ENCODE measurements at places on chromosomes 4 and X.

DNA sequence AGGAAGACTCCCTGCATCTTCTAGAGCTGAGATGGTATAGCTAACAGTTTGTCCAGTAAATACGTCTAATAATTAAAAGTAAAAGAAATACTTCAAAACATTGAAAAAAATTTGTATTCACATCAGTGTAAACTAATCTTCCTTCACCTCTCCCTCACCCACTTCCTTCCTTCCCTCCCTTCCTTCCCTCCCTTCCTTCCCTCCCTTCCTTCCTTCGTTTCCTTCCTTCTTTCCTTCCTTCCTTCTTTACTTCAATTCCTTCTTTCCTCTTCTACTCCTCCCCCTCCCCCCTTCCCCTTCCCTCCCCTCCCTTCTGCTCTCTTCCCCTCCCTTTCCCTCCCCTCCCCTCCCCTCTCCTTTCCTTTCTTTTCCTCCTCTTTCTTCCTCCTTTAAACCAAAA, 103.7 kb downstream of the POU4F2 start:
- DNase-seq = no peak

GRCh38 chr4:1983053-1983845, 25.5 kb downstream of the NELFA start:
- DNase-seq = no peak

GRCh38 chr4:110414561-110414920, 61.4 kb upstream of the ENPEP start:
- DNase-seq = no peak

DNA sequence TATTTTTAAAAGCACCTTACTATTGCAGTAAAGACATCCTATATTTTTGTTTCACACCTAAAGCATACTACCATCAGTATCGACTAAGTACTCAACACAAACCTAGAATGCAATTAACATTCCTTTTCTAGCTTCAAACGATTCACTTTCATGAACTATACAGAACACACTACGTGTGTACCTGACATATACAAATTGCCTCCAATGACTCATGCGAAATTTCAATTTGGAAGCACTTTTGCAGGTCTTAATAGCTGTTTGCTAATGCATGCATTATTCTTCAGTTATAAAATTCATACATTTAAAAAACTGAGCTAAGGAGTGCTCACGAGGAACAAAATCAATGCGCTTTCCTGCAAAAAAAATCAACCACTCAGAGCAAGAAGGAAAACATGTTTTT, 19.7 kb upstream of the GPM6B start:
- no peak for DNase-seq

GRCh38 chr4:153970169-153970568, 181.3 kb upstream of the SFRP2 start:
- no peak for DNase-seq

- DNase-seq = no peak
Observed at GRCh38 chr4:17155486-17155885, 257.0 kb upstream of the LDB2 start.

DNA sequence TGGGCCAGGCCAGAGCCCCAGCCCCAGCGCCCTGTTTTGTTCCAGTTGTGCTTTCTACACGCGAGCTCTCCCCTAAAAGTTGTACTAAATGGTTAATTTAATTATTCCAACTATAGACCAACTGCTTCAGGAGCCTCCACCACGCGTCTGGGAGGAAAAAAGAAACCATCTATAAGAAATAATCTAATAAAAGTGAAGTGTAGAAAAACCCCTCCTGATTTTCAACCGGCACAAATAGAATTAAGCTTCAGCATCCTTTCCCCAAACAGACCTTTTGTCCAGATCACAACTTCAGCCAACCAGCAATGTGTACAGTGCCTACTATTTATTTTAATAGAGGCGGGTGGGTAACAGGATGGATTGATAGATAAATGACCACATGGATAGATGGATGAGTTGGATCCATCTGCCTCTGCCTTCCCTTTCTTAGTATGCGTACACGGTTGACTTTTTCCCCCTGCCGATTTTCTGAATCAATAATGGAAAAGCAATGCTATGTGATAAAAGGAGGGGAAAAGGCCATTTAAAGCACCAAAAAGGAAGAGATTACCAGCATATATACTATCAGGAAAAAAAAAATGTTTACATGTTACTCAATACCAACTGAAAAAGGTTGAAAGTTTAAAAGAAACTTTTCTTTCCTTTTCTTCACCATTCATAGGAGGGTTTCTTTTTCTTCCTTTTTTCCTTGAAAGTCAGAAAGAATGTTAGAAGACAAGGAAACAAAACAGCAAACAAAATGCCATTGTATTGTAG, 3.7 kb upstream of the PHOX2B start:
- no peak for DNase-seq

- DNase-seq = no peak
Observed at GRCh38 chr4:152700151-152700550, 20.4 kb upstream of the TMEM154 start.

GRCh38 chrX:136867518-136867917, 13.0 kb downstream of the RBMX start:
- DNase-seq = no peak

GRCh38 chrX:110226931-110227330, 91.0 kb downstream of the AMMECR1 start:
- DNase-seq = no peak

DNA sequence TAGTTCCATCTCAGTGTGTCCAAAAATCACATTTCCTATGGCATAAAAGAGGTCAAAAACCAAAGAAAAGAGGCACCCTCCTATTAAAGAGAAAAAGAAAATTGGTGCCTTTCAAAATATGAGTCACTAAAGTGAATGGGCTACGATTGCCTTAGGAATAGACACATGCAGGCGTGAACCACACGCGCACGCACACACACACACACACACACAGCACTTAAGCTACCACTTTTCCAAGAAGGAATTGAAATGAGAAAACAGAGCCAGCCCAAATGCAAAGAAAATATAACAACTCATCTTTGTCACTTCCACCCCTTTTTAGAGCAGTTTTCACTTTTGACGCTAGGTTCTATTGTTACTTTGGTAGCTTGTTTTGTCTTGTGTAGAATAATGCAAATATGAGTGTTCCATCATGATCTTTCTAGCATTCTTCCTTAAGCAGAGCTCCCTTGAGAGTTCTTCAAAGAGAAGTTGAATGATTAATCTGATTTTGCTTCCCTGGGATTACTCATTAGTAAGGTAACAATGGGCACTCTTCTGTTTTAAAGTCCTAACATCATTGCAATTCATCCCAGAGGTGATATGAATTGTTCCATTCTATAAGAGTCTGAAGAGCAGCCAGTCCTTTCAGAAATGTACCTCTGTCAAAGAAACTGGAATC, 239.2 kb upstream of the GNPDA2 start:
- no peak for DNase-seq

DNA sequence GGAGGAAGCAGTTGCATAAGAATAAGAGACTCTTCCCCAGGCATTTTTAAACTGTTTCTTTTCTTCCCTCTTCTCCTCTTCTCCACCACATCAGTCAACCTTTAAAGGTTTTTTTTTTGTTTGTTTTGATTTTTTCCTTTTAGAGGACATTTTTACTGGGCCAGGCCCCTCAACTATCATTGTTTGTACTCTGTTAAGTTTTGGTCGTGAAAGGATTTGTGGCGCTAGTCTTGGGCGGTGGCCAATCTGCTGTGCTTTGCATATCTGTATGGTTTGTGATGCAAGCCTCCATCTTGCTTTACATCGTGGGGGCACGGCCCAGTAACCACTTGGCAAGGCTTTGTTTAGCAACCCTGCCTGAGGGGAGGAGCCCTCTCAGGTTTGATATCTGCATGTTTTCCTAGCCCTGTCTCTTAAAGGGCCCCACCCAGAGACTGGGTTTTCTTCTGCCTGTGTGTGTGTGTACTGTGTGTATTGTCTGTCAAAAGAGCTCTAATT, 101.9 kb upstream of the SLITRK2 start:
- DNase-seq = no peak

GRCh38 chrX:49037883-49038475, 5.2 kb downstream of the TFE3 start:
- DNase-seq = no peak

GRCh38 chrX:150984169-150984824, 1.2 kb downstream of the HMGB3 start:
- no peak for DNase-seq

Data from activated gamma-delta T cell treated with anti-CD3 and anti-CD28 coated beads, Interleukin-2, amount 50 U/mL, for 16 hours (primary cell).